ENCODE measurements at places on chromosomes 3 and 15.

- DNase-seq: no peak
Observed at GRCh38 chr15:39924437-39924836, 4.4 kb upstream of the GPR176 start.

DNA sequence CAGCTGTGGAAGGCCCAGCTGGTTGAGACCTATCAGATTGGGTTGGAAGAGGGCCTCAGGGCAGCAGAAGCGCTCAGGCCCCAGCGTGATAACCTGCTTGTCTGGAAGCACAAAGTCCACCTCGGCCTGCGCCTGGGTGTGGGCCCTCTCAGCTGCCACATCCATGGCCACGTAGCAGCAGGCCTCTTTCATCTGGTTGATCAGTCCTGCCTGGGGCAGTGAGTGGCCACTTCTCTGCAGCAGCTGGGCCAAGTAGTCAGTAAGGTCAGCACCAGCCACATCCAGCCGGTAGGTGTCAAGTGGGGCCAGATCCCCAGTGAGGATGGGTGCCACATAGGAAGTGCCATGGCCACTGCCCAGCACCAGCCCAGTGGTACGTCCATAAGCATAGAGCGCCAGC lies 3.9 kb upstream of the CAMKV start:
- no peak for DNase-seq

- DNase-seq: peak; percentile 94
Observed at GRCh38 chr3:10226293-10226692, 22.0 kb upstream of the TATDN2 start.

DNA sequence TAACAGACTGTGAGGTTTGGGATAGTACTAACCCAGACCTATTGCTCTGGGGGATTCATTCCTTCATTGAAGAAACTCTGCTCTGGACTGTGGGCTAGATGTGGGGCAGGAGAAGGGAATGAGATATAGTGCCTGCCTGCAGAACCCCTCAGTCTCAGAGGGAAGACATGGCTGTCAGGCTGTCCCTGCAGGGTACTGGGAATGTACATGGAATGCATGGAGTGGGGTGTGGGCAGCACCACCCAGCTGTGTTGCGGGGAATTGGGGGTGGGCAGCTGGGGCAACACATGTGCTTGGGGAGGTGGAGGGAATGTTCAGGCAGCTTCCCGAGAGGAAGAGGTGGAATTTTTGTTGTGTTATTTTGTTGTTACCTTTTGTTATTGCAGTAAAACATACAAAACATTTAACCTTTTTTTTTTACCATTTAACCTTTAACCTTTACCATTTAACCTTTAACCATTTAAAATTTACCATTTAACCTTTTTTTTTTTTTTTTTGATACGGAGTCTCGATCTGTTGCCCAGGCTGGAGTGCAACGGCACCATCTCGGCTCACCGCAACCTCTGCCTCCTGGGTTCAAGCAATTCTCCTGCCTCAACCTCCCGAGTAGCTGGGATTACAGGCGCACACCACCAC lies 7.3 kb downstream of the PAQR5 start:
- DNase-seq: no peak

DNA sequence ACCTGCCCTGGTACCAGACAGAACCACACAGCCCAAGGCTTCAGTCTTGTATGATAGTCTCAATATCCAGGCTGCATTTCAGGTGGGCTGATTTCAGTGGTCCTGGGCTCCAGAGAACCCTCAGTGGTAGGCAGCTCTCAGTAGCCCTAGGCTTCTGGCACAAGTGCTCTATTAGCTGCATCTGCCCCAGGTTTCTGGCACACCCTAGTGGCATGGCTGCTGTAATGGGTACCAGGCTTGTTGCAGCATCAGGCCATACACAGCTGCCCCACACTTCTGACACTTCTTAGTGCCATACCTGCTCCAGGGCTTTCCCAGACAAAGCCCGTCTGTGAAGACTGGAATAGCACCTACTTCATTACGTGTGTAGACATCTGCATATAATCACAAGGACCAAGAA lies 1062.2 kb upstream of the EPHA6 start:
- no peak for DNase-seq

All from iPS DF 19.7 (cell line).